ENCODE measurements at places on chromosomes 3 and 15.

GRCh38 chr3:118987477-118987876, 47.2 kb downstream of the IGSF11 start:
- no peak for DNase-seq

DNA sequence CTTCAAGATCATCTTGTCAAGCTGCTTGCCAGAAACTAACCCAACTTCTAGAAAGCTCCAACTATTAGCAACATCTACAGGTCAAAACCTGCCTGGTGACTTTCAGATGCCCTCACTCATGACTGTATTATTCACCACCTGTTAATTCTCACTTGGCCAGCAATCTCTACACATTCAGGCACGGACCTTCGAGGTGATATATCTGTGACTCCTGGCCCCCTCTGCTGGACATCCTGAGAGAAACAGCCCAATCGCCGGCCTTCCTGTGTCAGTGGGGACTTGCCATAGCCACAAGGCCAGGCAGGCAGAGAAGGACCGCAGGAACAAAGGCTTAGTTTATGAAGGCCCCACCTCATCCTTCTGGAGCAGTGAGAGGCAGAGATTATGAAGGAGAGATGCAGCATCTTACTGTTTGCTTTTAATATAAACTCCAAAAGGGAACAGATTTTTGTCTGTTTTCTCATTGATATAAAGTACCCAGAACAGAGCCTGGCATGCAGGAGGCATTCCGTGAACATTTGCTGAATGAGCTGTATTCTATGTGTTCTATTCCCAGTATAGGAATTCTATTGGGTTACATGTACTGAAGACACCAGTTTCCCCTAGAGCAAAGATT, 24.4 kb upstream of the OCA2 start:
- no peak for DNase-seq

- no peak for DNase-seq
Measured at GRCh38 chr3:68699541-68699940, 232.8 kb downstream of the TAFA4 start.

DNA sequence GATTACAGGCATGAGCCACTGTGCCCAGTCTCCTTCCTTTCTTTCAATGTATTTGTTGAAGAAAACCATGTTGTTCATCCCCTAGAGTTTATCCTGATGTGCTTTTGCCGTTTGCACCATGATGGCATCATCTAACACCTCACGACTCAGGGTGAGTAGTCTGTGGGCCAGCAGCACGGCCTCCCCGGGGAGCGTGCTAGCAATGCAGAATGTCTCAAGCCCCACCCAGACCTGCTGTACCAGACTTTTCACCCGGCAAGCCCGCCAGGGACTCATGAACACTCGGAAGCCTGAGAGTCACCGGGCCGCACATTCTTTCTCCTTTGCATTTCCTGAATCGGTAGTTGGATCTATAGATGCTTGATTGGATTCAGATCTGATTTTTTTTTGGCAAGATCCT, 64.6 kb downstream of the RPN1 start:
- no peak for DNase-seq

- no peak for DNase-seq
Measured at GRCh38 chr3:180594631-180595558, 7.1 kb upstream of the TTC14 start.

- no peak for DNase-seq
Measured at GRCh38 chr3:127139601-127140500, 53.1 kb upstream of the PRR23E start.

- DNase-seq = no peak
Measured at GRCh38 chr3:161305095-161305991, 66.0 kb downstream of the SPTSSB start.

- DNase-seq = no peak
Measured at GRCh38 chr3:72343078-72343477, 505.2 kb downstream of the SHQ1 start.

GRCh38 chr15:99016680-99017321, 9.2 kb upstream of the PGPEP1L start:
- DNase-seq = no peak

- no peak for DNase-seq
Measured at GRCh38 chr3:9649791-9650521, 651 bp downstream of the MTMR14 start.

GRCh38 chr3:140719841-140720614, 42.2 kb downstream of the TRIM42 start:
- DNase-seq = no peak

- DNase-seq = no peak
Measured at GRCh38 chr3:192367616-192368015, 359.7 kb downstream of the FGF12 start.

GRCh38 chr3:21779909-21780308, 28.9 kb upstream of the ZNF385D start:
- DNase-seq = no peak

DNA sequence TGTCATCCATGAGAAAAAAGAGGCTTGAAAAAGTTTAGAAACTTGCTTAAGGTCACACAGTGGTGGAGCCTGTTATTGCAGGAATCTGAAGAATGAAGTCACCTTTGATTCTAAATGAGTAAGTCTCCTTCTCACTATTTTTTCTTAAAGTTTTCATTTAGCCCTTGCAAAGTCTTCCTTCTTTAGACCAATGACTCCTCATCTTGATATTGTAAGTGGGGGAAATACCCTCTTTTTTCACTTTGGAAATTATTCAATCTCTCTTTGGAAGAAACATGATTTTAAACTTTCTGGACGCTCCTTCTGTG, 787 bp upstream of the SLMAP start:
- DNase-seq = no peak

DNA sequence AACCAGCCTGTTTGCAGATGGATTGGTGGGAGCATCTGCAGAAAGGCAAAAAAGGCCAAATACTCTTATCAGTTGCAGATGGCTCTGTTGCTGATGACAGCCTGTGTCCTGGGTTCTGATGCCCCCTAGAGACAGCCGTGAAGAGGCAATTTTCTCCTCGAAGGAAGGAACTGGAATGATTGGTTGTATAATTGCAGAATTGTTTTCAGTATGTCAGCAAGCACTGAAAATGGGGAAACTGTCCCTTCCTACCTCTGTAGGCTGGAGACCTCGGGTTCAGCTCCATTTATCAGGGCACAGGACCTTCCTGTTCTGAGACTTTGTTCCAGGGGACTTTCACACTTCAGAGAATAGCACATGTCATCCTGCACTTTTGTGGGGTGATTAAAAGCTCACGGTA, 103.0 kb downstream of the PGPEP1L start:
- DNase-seq = no peak

GRCh38 chr3:126398423-126399350, 4.0 kb downstream of the CFAP100 start:
- DNase-seq = no peak

- no peak for DNase-seq
Measured at GRCh38 chr3:184457329-184457728, 77.5 kb downstream of the CHRD start.

Data from activated CD4-positive, CD25-positive, alpha-beta regulatory T cell treated with anti-CD3 and anti-CD28 coated beads, Interleukin-2, amount 50 U/mL, for 16 hours (primary cell).